ENCODE measurements at places on chromosomes 2 and 18. TPM values are rescaled to one million over a fixed set of nuclear protein-coding genes. Genes with fewer than 3 reads are reported as not detected.

DNA sequence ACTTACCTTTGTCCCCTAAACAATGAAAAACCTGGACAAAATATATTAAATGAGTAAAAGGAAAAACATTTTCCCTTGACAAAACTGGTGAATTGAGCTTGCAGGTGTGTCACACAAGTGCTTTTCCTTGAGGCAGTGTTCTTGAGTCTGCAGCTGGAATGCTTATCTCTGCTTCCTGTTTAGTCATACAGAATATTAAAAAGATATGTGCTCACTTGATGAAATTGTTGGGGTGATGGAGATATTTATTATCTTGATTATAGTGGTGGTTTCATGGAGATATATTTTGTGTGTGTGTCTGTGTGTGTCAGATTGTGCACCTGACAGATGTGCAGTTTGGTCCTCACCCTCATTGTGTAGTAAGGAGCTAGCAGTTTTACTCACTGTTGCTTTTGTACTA, 3.3 kb downstream of the TAF1B start:
- no peak for DNase-seq

- no peak for DNase-seq
These were observed 49.3 kb upstream of the PELI1 start for GRCh38 chr2:64193491-64193890.

DNA sequence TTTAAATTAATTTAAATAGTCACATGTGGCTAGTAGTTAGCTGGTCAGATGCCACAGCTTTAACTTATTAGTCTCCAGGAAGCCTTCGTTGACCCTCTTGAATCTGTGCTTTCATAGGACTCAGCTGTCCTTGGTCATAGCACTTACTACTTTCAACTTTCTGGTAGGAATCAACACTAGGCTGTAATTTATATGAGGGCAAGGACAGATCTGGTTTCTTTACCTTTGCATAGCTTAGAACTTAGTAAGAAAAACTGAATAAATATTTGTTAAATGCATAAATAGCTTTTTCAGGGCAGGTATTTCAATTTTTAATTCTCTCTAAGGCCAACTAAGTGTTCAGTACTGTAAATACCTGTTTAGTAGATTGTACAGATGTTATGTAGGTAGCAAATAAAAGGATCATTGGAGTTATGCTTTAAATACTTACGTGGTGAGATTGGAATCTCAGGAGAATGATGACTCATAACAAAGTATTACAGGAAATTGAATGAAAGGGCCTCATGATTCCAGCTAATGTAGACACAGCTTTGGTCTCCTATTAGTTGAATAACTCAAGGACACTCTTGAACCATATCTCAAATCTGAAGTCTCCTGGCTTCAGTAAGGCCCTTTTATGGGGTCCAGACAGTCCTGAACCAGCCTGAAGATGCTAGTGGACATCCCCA, 2.6 kb downstream of the CLIP4 start:
- DNase-seq: no peak

DNA sequence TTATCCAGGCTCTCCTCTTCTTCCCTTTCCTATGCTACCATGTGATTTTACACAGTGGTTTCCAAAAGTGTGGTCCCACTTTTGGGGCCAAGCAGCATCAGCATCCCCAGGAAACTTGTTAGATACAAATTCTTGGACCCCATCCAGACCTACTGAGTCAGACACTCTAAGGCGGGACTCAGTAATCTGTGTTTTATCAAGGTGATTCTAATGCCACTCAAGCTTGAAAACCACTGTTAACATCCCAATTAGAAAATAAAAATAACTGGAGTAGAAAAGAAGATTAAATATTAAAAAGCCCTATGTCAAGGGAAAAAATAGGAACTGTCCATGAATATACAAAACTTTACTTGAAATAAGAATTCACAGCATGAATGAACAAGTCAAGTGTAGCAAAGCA, 10.8 kb downstream of the DSG2 start:
- DNase-seq: no peak

DNA sequence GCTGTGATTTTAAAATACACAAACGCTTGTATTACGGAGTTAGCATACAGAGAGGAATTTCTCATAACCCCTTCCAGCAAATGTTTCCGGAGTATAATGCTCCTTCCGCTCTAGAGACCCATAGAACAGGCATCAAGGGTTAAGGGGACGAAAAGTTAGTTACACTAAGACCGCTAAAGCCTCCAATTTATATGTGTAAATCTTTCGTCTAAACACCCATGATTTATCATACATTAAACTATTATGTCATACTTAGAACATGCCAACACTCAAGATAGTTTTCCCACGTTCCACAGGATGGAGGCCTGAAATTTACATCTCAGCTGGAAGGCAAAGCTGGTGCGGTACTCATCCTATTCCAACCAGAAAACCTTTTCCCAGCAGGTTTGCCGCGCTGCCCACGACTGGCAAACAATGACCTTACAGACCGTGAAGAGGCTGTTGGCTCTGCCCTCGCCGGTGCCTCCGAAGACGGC, 650 bp downstream of the ORMDL1 start:
- DNase-seq: no peak

- no peak for DNase-seq
These were observed 30.4 kb downstream of the LBH start for GRCh38 chr2:30261695-30262211.

- no peak for DNase-seq
These were observed 63.1 kb upstream of the LYPD1 start for GRCh38 chr2:132733094-132733493.

- DNase-seq: no peak
These were observed 701.0 kb downstream of the DCDC2C start for GRCh38 chr2:4404363-4404762.

DNA sequence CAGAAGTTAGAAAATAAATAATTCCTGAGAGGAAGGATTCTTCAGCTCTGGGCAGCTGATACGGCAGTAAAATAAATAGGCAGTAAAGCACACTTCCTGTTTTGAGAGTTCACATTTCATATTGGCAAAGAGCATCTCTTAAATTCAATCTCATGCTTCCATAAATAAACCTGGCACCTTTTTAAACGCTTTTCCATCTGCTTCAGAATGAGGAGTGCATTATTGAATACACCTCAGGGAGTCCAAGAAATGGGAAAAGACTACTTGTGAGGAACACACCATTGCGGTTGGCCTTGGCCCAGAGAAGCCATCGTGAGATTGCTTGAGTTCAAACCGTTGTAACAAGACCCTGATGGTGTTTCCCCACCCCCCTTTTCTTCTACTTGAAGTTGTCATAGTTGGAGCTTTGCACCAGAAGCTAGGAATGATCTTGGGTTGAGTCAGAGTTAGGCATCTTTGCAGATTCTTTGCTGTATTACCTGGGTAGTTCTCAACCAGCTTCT, 123.9 kb downstream of the RDH14 start:
- peak; percentile 32 for DNase-seq

BUB1 gene
- 14.1 TPM for polyA plus RNA-seq

TMEM198 gene
- 0.83 TPM for polyA plus RNA-seq

EMX1 gene
- polyA plus RNA-seq: not detected

SERPINB4 gene
- not detected for polyA plus RNA-seq

LIMS3 gene
- polyA plus RNA-seq: 3.3 TPM

Measured in AG04450 (cell line).